GDM1 (cell line): ENCODE measurements at places on chromosomes 6 and 20.

GRCh38 chr20:61737812-61738443 is 327.8 kb downstream of the TAF4 start:
- no peak for DNase-seq

- DNase-seq: no peak
These were observed at the start of gene LAMA4 for GRCh38 chr6:112253841-112254816. LAMA4 (minus strand) TSS chr6:112254567; CDS start chr6:112254150, 417 bp downstream.

GRCh38 chr6:77834591-77834996 is 181.8 kb downstream of the MEI4 start:
- no peak for DNase-seq

DNA sequence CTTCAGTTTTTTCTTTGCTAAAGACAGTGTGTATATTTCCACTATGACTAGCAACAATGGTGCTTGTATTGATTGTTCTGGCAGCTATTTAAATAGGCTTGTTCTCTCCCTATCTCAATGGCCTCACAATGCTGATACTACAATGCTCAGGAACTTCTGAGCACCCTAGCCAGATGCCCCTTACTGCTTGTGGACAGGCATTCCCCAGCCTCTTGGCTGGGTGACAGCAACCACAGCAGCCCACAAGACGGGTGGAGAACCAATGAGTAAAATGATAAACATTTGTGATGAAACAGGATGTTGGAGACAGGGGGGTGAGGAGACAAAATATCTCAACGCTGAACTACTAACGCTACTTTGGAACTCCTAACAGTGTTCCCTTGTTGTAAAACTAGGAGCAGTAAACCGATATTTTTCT is 42.3 kb downstream of the HIVEP2 start:
- DNase-seq: no peak

- no peak for DNase-seq
These were observed 24.2 kb downstream of the KIAA0319 start for GRCh38 chr6:24621626-24622289.

GRCh38 chr20:57087705-57088104 is 178.7 kb downstream of the BMP7 start:
- DNase-seq: no peak

- no peak for DNase-seq
These were observed 328.2 kb downstream of the PHF3 start for GRCh38 chr6:63963769-63964315.

GRCh38 chr20:50308513-50309279 is 118.1 kb downstream of the CEBPB start:
- DNase-seq: no peak

DNA sequence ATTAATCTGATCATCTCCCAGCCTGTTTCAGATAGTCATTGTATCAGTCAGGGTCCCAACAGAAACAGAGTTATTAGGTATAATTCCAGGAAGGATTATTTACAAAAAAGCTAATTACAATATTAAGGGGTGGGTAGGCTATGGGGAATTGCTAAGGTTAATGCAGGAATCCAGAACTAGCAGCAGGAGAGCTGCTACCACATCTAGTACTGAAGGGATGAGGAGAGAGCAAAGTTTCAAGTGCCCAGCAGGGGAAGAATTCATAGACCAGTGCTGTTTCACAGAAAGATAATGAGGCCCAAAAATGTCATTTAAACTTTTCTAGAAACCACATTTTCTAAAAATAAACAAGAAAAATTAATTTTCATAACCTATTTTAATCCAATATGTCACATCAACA is 284.2 kb downstream of the HACE1 start:
- no peak for DNase-seq

- DNase-seq: no peak
These were observed 29.2 kb upstream of the MMS22L start for GRCh38 chr6:97312241-97312640.

DNA sequence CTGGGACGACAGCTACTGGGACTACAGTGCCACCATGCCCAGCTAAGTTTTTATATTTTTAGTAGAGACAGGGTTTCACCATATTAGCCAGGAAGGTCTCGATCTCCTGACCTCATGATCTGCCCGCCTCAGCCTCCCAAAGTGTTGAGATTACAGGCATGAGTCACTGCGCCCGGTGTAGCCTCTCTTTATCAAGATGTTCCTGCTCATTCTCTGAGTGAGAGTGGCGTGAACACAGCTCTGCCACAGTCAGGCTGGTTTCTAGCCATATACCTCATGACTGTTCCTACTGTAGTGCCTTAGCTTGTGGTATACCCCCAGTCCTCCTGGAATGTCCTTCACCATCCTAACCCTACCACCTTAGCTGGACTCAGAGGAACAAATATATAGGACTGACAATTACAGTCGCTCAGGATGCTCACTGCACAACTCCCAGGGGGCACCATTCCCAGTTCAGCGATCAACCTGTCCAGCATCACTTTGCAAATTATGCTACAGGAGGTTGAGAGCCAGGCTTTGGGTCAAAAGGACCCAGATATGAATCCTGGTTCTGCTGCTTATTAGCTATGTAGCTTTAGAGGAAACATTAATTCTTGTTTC is 86.3 kb downstream of the CHMP4B start:
- no peak for DNase-seq

DNA sequence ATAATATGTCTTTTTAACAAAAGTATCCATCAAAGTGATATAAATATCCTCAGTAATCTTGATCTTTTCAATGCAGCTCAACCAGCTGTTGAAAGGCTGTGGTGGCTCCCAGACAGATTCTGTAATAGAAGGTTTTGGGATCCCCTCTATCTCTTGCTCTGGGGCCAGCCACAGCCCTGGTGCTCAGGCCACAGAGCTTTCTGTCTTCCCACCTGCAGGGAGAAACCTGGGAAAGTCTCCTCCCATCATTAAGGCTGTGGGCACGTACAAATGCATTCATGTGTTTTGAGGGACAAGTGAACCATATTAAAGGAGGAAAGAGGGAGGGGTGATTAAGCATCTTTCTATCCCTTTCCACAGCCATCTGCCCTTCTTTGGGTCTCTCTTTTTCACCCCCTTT is 183.1 kb downstream of the PRDM13 start:
- DNase-seq: no peak

- DNase-seq: no peak
These were observed 42.7 kb upstream of the NOX3 start for GRCh38 chr6:155498370-155498769.

DNA sequence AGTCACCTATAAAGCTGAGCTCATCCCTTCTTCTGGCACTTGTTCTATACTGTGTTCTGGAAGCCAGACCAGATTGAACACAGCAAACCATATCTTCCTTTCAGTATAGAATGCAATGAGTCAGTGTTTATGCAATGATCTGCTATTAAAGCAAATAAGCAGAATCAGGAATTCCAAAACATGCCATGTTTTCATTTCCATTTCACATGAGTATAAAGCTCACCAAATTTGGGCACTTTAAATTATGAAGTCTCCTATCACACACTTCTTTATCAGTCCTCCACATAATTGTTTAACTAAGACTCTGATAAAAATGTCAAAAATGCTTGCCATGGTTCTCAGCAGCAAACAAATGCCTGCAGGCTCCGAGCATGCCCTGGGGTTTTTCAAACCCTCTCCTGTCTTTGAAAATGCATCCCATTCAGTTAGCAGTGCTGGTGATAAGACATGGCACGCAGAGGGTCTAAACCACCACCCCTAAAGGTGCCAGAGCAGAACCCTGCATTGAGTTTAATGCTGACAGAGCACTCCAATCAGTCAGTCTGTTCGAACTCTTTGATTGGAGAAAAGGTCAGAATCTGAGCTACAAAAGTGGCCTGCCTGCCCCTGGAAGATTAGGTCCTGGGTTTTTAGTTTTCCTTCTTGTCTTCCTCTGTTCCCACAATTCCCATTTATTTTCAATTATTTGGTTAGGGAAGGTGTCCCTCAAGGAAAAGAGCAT is 234.1 kb downstream of the GMPR start:
- DNase-seq: no peak

DNA sequence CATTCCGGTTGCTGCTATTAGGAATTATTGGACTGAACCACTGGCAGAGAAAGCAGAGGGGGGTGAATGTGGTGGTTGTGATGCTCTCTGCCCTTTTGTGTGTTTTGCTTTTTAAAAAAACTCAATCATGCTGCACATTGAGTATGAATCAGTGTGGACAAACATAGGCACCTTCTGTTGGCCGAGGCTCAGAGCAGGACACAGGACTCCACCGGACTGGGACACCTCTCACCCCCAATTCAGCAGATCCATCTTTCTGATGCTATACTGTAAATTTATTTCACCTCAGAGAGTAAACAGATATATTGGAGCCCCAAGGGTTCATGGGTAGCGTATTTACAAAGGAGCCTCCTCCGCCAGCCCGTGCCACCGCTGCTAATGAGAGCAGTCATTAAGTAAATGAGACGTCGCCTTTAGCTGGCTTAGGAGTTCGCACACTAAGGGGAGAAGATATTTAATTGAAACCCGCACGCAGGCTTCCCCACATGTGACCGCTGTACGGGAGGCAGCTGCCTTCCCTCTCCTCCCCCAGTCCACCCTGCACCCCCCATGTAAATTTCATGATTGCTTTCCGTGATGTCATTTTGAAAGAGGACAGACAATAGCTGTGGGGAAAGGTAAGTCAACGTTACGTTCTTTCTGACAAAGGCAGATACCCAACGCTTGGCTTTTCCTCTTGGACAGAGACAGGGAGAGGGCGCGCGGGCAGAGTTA is at the start of gene MYT1:
MYT1 (plus strand) TSS at position 330 of the 714 bp plus-strand sequence. CDS start 34,410 bp downstream, outside the sequence.
- DNase-seq: no peak

- no peak for DNase-seq
These were observed 107.2 kb upstream of the BTBD3 start for GRCh38 chr20:11810311-11811083.

DNA sequence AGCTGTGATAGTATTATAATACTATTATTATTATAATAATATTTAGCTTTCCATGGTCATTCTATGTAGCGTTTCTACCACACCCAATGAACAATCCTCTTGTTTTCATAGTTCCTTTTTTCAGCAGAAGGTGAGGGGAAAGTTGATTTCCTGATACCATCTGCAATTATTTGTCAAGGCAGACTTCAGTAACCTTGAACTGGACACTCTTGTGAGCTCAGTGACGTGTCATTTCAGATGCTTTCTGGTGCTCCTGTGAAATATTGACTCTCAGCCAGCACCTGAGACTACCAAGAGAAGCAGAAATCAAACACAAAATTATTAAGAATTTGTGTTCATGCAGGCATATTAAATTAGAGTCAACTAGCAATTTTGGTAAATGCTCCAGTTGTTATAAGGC is 46.0 kb upstream of the PROKR2 start:
- DNase-seq: no peak

DNA sequence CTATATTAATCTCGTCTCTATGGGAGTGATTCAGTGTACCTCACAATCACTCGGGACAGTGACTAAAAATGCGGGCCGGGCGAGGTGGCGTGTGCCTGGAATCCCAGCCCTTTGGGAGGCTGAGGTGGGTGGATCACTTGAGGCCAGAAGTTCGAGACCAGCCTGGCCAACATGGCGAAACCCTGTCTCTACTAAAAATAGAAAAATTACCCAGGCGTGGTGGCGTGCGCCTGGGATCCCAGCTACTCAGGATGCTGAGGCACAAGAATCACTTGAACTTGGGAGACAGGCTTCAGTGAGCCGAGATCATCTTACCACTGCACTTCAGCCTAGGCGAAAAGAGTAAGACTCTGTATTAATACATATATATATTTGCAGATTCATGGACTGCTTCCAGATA is 17.4 kb downstream of the POPDC3 start:
- no peak for DNase-seq

- no peak for DNase-seq
These were observed 24.4 kb downstream of the DNAH8 start for GRCh38 chr6:38739532-38739931.

- no peak for DNase-seq
These were observed 55.1 kb downstream of the STMND1 start for GRCh38 chr6:17156966-17157365.

- no peak for DNase-seq
These were observed 187.4 kb upstream of the SNX9 start for GRCh38 chr6:157635388-157636244.

DNA sequence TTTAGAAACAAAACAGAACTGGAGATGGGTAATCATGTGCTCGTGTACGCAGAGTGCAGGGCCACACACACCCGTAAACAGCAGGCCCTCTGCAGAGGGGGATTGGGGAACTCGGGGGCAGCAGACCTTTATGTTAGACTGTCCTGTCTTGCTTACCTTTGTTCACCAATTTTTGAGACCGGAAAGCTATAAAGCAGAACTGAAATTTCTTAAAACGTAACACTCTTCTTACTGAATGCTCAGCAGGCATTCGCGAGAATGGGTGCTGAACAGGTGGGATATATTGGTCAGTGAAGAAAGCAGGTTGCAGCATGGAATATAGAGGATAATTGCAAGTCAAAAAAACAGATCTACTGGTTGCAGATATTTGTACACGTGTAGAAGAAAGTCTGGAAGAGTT is 211.1 kb downstream of the BMP7 start:
- DNase-seq: no peak

DNA sequence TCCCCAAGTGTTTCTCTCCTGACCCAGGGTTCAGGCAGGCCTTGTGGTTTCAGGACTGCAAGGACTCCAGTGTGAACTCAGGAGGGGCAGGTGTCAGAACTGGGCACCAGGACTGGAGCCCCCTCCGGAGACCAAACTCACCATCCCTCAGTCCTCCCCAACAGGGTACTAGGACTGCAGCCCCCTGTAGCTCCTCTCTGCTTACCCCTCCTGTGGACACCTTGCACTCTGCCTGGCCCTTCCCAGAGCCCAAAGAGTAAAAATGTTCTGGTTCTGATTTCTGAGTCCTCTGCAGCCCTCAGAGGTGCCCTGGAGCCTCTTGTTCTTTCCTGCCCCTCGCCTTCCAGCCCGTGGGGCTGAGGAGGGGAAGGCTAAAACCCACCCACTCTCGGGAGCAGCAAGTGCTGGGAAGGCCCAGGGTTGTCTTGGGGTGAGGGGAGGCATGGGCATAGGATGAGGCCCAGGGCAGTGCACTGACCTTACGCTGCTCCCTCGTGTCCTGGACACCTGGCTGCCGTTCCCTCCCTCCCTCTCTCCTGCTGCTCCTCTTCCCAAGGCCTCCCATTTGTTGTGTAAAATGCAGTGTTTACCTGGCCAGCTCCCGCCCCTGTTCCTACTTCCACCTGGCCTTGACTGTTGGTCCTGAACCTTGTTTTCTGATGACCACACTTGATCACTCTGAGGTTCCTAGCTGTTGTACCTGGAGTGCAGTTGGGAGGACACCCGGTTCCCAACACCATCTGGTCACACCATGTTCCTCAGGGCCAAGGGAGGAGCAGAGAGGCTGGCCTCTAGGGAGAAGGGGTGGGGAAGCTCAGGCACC is 9.9 kb downstream of the CNPY3 start:
- no peak for DNase-seq

- no peak for DNase-seq
These were observed 473.5 kb upstream of the SPTLC3 start for GRCh38 chr20:12535316-12535715.

GRCh38 chr6:131936156-131936555 is 15.0 kb downstream of the CCN2 start:
- no peak for DNase-seq

DNA sequence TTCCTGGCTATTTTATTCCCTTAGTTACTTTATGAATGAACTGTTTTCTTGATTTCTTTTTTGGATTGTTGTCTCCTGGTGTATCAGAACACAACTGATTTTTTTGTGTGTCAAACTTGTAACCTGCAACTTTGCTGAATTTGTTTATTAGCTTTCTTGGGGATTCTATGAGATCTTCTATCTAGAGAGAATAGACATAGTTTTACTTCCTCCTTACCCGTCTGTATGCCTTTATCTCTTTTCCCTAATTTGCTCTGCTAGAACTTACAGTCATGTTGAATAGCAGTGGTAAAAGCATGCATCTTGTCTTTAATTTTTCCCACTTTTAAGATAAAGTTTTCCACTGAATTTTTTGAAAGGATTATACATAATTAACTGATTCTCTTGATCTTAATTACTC is 13.2 kb downstream of the RNF146 start:
- DNase-seq: no peak
